Hippocampal formation (tissue), 2 donors: ENCODE measurements at places on chromosomes 6 and 20.

- DNase-seq, result no peak
Measured at GRCh38 chr20:47150403-47151152, 205.9 kb downstream of the ZMYND8 start.

- no peak for DNase-seq
Measured at GRCh38 chr6:140661691-140662090, 1287.2 kb upstream of the CITED2 start.

- DNase-seq, result no peak
Measured at GRCh38 chr20:49980140-49981008, 2.4 kb upstream of the SNAI1 start.

- DNase-seq, result no peak
Measured at GRCh38 chr6:141580131-141580530, 552.6 kb upstream of the GJE1 start.

GRCh38 chr6:28446818-28447511, 3.7 kb upstream of the ZSCAN23 start:
- peak; percentile 1 for DNase-seq

- no peak for DNase-seq
Measured at GRCh38 chr6:11292091-11292490, 59.6 kb upstream of the NEDD9 start.

GRCh38 chr6:3457710-3458602, 1.1 kb upstream of the SLC22A23 start:
- peak; percentile 66 for DNase-seq

- no peak for DNase-seq
Measured at GRCh38 chr6:106244931-106245330, 80.6 kb downstream of the ATG5 start.

- DNase-seq, result no peak
Measured at GRCh38 chr6:136378888-136379287, 89.2 kb upstream of the BCLAF1 start.

DNA sequence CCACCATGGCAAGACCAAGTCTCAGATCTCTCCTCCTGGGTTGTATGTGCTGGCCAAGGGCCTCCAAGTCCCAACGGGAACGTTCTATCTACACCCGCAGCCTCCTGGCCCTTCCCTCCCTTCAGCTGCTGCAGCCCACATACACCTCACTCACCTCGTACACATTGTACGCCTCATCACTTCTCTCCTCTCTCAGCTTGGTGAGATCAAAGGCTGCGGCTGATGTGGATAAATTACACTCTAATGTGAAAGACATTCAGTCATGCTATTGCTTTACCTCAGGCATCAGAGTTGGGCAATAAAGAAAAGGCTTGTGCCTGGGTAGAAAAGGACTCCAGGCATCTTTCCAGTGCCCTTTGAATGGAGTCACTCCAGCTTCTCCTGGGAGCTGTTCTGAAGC, 135.3 kb upstream of the FOXQ1 start:
- no peak for DNase-seq

DNA sequence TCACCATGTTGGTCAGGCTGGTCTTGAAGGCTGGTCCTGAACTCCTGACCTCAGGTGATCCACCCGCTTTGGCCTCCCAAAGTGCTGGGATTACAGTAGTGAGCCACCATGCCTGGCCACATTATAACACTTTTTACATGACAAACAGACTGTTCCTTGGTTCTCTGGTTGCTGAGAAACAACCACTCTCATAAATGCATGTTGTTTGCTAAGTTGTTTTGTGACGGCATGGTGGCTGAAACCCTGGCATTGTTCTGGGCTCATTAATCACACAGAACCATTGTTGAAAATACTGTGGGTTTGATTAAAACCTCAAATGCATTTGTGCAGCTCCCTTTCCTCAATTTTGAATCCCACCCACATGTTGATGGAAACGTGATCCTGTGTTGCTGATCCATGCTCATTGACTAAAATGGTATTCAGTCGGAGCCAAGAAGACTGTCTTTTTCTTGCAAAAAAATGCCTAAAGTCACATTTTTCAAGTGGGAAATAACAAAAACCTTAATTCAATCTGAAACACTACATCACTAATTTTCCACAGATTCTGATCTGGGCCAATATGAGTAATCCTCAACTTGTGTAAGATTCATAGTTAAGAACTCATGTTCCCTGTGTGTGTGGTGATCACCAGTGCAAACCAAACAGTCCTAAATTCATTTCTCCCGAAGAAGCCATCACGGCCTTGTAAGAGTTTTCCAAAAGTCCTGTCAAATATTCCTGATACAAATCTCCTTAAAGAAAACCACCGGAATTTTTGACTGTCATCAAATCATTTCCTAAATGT, 132.8 kb downstream of the FNDC1 start:
- DNase-seq, result no peak
